ENCODE measurements at places on chromosomes 6 and 20. TPM values are rescaled to one million over a fixed set of nuclear protein-coding genes. Genes with fewer than 3 reads are reported as not detected.
A peak's percentile ranks its signal among the peaks of the same experiment; 100 is the strongest.

Gene EYA2
- not detected for total RNA-seq

Gene ZNF292
- 38.2 TPM for total RNA-seq

Gene ABRACL
- 176 TPM for total RNA-seq

Gene PPP1R3G
- total RNA-seq: not detected

Gene TFAP2C
- not detected for total RNA-seq

Gene PACRG
- not detected for total RNA-seq

Gene FNDC1
- total RNA-seq: not detected

Gene DNMT3B
- total RNA-seq: 0.63 TPM

Gene ARFGEF3
- 0.53 TPM for total RNA-seq

Gene ARMH2
- total RNA-seq: not detected

Gene BMP7
- 0.08 TPM for total RNA-seq

Gene DYNLT2
- total RNA-seq: 1.7 TPM

GRCh38 chr6:125611573-125612344 is 137.7 kb upstream of the HEY2 start:
- no peak for DNase-seq

GRCh38 chr6:150996968-150997367 is 131.5 kb downstream of the MTHFD1L start:
- no peak for DNase-seq

DNA sequence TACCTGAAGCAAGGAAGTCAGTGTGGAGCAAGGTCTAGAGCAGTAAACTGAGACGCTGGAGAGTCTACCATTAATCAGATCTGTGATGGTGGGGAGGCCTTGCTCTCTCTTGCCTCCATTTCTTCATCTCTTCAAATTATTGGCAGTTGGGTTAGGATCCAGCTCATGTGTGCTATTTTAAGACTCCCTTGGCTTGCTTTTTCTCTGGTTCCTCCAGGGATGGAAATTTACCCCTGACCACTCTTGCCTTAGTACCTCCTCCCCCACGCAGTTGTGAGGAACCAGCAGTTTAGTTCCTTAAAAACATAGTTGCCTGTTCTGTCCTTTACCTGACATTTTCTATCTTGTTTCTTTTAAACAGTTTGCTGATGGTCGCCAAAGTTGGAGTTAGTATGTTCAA is 7.4 kb downstream of the TMEM14C start:
- no peak for DNase-seq

DNA sequence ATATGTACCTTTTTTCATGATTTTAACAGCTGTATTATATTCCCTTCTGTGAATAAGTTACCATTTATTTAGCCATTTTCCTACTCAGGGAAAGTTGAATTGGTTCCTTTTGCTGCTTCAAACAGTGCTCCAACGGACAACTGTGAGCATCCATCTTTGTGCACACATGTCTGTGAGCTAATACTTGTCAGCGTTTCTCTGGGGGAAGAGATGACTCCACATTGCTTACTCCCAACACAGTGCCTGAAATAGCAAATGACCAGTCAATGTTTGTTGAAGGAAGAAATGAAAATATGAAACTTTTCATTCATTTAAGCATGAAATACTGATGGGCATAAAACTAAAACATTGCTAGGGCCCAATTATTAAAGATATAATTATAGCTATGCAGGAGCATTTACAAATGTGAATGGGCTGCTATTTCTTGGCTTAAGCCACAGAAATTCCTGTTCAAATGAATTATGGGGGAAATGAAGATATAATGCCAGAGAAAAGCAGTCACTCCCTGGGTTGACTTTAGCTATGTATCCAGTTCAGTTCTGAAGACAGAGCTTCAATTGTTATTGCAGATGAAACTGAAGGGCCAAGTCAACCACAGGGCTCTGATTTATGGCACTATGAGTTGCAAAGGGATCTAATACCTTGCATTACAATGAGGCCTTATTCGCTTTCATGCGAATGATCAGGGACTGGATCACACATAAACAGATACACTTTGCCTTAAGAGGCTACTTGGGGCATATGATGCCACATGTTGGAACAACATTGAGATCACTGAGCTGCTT is 47.4 kb upstream of the FOXC1 start:
- no peak for DNase-seq

- DNase-seq: peak; percentile 85
Measured at GRCh38 chr6:157764178-157765068, 58.6 kb upstream of the SNX9 start.

GRCh38 chr6:4365686-4366085 is 230.3 kb upstream of the ECI2 start:
- DNase-seq: no peak

DNA sequence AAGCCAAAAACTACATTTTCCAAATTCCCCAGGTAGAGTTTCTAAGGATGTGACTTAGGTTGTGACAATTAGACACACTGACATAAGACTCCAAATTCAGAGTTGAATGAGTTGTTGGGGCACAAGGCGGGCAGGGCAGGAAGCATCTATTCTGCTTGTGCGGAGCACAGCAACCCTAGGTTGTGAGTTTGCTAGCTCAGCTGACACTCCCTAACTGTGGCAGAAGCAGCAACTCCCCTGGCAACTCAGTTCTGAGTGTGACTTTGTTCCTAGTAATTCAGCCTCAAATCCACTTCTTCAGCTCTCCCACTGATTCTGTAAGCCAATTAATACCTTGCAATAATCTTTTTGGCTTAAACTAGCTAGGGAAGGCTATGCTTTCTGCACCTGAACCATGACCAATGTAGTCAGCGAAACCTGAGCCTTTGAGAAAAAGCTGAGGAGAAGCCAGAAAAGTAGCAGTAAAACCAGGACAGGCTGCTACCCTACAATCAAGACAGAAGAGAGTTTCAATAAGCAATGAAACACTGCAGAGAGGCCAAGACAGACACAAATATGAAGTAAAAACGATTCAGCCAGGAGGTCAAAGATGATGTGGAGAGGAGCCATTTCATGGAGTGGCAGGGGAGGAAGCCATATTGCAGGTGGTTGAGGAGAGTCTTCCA is 30.0 kb upstream of the PAQR8 start:
- DNase-seq: no peak

DNA sequence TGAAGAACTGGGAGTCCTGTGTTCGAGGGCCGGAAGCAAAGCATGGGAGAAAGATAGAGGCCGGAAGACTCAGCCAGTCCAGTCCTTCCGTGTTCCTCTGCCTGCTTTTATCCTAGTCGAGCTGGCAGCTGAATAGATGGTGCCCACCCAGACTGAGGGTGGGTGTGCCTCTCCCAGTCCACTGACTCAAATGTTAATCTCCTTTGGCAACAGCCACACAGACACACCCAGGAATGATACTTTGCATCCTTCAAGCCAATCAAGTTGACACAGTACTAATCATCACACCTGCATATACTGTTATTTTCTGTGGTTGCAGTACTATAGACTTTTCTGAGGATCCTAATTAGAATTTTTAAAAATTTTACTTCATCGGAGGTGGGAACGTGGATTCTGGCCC is 21.3 kb downstream of the PCMTD2 start:
- no peak for DNase-seq

- no peak for DNase-seq
Measured at GRCh38 chr6:146593986-146594385, 4.8 kb upstream of the ADGB start.

- no peak for DNase-seq
Measured at GRCh38 chr6:39296745-39297640, 17.2 kb downstream of the KCNK17 start.

DNA sequence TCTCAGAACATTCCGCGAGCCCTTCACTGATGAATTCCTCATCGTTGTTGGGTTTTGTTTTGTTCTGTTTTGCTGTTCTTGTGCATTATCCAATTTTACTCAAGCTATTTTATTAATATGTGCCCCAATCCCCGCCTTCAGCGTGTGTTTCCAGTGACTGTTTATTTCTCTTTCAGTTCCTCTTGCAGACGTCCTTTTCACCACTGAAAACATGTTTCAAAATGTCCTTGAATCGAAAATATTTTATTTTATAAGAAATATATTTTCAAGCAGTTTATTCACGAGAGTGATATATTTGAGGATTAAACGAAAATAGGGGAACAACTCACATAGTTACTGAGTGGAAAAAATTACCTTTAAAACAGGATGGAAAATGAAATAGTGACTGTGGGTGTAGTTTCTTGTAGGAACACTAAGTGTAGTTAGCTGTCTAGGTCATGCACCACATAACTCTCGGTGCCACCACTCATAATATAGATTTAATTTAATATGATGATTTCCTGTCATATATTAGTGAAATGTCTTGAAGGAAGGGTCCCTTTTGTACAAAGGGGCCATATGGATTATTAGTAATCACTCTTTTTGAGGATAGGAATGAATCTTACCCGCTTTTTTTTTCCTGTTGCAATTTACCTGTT is 45.3 kb upstream of the HDDC2 start:
- DNase-seq: no peak

DNA sequence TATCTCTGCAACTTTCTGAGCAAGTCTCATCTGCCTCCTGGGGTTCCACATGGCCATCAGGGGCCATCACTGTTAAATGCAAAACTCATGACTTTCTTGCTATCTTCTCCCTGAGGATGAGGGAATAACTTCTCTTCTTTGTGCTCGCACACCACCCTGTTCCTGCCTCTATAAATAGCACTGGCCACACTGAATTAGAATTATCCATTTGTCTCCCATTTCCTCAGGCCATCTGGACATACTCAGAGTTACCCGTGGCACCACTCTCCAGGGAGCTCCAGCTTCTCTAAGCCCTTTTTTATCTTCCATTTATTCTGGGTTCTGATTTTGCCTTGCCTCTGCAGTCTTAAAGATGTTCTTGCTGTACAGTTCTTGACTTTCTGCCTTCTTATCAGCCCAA is 72.8 kb upstream of the ECI2 start:
- no peak for DNase-seq

- no peak for DNase-seq
Measured at GRCh38 chr6:136751991-136752390, 40.3 kb downstream of the MAP3K5 start.

DNA sequence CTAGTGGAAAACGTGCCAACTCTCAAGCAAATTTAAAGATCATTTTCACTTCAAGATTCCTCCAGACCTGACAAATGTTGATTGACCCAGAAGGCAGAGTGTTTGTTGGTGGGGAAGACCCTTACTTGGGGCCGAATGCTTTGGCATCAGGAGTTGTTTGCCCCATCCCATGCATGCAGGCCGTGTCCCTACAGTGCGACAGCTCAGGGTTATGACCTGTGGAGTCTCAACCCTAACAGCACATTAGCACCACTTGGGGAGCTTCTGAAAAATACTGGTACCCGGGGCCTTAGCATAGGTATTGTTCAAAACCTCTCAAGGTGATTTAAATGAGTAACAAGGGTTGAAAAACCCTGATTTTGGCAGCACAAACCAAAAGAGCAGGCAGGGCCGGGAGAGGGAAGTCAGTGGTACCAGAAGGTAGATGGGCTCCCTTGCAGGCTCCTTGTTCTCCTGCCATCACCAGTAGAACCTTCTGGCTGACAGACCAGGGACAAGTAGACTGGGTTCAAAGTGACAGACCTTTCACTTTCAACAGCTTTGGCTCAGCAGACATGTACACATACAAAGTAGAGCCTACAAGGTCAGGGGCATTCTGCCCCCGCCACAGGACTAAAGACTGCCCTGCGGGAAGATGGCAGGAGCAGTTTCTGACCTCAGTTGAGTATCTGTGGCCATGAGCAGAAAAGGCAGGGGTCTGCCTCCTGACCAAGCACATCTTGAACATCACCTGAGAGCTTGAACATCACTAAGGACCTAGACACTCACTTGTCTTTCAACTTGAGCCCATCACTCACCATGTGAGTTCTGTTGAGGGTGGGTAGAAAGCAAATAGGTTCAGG is 39.6 kb downstream of the PLCG1 start:
- no peak for DNase-seq

DNA sequence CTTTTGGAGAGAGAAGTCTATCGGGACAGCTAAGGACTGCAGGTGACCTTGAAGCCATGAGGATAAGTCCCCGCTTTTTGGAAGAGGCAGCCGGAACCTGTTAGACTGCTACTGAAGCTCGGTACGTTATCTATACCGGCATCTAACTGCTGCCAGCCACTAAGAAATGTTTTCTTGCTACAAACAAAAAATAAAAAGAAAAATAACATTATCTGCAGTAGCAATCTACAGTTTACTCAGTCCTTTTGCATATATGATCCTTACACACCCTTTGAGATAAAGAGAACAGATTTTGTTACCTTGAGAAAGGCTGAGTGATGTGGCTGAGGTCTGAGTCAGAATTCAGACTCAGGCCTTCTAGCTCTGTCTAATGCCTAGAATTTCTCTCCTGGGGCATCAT is 314.6 kb downstream of the CDH26 start:
- no peak for DNase-seq

DNA sequence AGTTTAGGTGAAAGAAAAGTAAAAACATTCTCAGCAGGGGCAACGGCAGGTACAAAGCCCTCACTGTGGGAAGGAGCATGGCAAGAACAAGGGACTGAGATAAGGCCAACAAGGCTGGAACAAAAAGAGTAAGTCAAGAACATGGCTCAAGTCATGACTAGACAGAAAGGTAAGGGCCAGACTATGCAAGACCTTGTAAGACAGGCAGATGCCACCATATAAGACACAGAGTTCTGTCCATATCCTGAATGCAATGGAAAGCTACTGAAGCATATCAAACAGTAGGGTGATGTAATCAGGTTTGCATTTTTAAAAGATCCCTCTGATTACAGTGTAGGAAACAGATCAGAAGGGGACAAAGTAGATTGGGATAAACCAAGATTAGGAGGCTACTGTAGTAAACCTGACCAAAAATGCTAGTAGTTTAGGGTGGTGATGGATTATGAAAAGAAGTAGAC is 5.5 kb downstream of the REV3L start:
- DNase-seq: no peak

DNA sequence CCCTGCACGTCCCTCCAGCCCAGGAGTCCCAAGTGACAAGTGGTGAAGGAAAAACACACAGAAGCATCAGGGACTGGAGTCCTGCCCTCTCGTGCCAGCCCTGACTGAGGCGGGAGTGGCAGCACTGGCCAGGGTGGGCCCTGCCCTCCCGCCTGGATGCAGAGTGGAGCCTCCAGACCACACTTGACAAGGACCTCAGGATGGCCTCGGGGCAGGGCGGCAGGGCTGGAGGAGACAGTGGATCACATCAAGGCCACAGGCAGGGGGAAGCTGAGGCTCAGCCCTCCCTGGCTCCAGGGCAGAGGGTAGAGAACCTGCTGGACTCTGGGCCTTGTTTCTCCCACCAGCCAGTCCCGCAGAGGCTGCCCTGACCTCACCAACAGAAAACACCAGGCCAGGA is 128.8 kb upstream of the CDH4 start:
- DNase-seq: no peak

GRCh38 chr20:55166063-55166462 is 690.7 kb downstream of the DOK5 start:
- DNase-seq: no peak

DNA sequence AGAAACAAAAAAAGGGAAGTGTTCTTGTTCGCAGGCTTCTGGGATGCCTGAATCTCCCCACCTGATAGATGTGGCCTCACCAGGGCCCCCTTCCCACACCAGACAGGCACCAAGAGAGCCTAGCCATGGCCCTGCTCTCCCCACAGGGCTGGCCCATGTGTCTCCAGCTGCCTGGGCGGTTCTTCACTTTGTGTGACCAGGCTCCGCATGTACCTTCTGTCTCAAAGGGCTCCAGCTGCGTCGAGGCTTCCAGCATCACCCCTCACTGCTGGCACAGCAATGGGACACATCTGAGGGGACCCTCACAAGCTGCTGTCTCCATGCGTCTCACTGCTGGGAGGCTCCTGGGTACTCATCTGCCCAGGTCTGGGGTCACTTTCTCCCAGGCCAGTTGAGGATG is 362.9 kb downstream of the ZFAND3 start:
- no peak for DNase-seq
